ENCODE measurements at places on chromosomes 1 and 21. TPM values are rescaled to one million over a fixed set of nuclear protein-coding genes. Genes with fewer than 3 reads are reported as not detected.

Gene PTCH2
- total RNA-seq: 0.19 TPM

Gene LRRC52
- not detected for total RNA-seq

Gene FCGR3A
- total RNA-seq: not detected

Gene OR2T2
- not detected for total RNA-seq

Gene DTL
- 8.0 TPM for total RNA-seq

Gene CD84
- not detected for total RNA-seq

Gene RHD
- not detected for total RNA-seq

Gene ELAVL4
- total RNA-seq: not detected

Gene DYNLT4
- total RNA-seq: 1.4 TPM

Gene HSD11B1
- not detected for total RNA-seq

Gene RNU11
- not detected for total RNA-seq

Gene NEGR1
- 2.0 TPM for total RNA-seq

Gene SH2D1B
- total RNA-seq: not detected

Gene CD2
- not detected for total RNA-seq

Gene S100A12
- total RNA-seq: not detected

Gene UBASH3A
- not detected for total RNA-seq

Gene S100A14
- total RNA-seq: not detected

Gene VHLL
- not detected for total RNA-seq

Gene RGL1
- total RNA-seq: 25.4 TPM

Gene PTBP2
- 4.0 TPM for total RNA-seq

Gene MTARC2
- 12.5 TPM for total RNA-seq

Gene RRP1B
- total RNA-seq: 41.0 TPM

Gene NTNG1
- total RNA-seq: 42.3 TPM

Gene KRTAP21-2
- total RNA-seq: not detected

Gene LRRC53
- not detected for total RNA-seq

Gene ETV3L
- not detected for total RNA-seq

Gene TNFRSF14
- 86.1 TPM for total RNA-seq

Gene GBP7
- total RNA-seq: not detected

Gene SLAMF9
- not detected for total RNA-seq

Gene S100A7A
- total RNA-seq: not detected

Gene DNAI4
- total RNA-seq: 2.2 TPM

Gene KAZN
- total RNA-seq: 6.9 TPM

Gene LCE1B
- total RNA-seq: not detected

Gene CLDN17
- not detected for total RNA-seq

Gene TAF1A
- 3.6 TPM for total RNA-seq

Gene NECTIN4
- not detected for total RNA-seq

Measured in glomerular endothelial cell (primary cell).